ENCODE measurements at places on chromosomes 7 and 10.

DNA sequence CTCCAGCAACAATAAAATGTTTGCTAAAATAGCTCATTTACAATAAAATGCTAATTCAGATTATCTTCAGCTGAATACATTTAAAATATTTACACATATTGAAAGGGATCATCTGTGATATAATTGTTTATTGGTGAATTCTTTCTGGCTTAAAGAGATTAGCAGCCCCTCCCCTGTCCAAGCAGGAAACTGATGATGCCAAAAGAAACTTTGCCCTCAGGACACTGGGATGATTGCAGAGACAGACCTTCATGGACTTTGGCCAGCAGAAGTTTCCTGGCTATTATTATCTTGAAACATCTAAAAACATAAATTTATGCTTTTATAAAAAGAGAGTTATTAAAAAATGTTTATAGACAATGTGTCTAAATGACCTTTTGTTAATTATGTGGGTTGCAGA is 764.9 kb upstream of the MBL2 start:
- no peaks in the 10 kb centered on the region for H3K27me3 ChIP-seq
- no peak overlapping the region for H3K4me3 ChIP-seq
- no peak overlapping the region for H3K27ac ChIP-seq
- H3K36me3 ChIP-seq = no peaks in the 10 kb centered on the region
- no peak for DNase-seq

DNA sequence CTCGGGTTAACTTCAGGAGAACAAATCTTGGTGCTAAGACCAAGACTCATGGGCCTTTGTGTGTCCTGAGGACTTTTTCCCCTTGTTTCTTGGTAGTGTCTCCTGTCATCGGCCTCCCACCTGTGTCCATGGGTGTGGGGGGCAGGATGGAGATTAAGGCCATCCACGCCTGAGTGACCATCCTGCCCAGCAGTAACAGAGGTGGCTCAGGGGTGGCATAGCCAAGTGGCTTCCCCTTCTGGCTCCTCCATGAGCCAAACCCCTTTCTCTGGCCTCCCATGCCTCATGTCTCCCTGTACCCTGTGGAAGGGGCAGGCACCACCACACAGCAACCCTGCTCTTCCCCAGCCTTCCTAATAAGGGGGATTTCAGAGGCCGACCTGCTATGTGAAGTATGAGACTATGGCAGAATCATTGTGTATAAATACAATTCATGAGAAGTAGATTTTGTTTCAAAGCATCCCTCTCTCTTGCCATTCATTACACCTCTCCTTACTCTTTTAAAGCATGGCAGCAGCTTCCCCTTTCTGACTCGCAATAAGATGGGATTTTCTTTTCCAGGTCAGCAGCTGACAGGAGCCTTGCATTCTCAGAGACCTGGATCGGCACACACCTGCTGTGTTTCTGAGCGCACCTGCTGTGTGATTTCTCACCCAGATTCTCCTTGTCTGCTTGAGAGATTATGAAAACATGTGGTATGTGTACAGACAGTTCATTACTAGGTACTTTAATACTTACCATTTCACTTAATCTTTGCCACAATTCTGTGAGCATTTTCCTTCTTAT is 102.5 kb downstream of the XPNPEP1 start:
- no peak for DNase-seq
- no peaks in the 10 kb centered on the region for H3K36me3 ChIP-seq
- peaks cover 13% of the 10 kb centered on the region for H3K27me3 ChIP-seq
- no peaks in the 10 kb centered on the region for H3K4me1 ChIP-seq
- H3K27ac ChIP-seq = no peak overlapping the region

DNA sequence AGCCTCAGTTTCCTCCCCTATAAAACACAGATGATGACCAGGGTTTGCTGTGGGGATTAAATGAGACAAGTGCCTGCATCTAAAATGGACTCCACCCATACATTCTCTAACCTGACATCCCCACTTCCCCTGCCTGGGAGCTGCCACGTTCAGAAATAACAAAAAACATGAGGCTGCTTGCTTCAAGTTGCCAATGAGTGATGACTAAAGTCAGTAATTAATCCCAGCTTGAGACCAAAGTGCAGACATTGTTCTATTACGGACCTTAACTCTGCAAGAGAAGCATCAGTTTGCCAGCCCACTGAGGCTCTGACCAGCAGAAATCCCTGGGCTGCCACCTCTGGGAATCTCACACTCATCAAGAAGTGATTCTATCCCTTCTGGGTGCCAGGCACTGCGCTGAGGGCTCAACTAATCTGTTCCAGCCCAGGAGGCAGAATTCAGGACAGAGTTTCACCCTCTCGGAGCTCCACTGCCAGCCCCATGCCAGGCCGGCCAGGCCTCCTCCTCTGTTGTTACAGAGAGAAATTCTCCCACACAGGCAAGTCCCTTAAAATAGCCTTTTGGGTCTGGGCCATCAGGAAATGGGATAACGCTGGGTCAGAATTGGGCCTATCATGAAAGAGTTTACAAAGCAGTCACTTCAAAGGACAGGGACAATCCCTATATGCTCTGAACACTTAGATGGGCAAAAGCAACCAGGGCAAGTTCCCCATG is 11.4 kb downstream of the SH3PXD2A start:
- DNase-seq = no peak
- no peaks in the 10 kb centered on the region for H3K27me3 ChIP-seq
- H3K4me1 ChIP-seq = peaks cover 20% of the 10 kb centered on the region

- no peak overlapping the region for H3K4me3 ChIP-seq
- H3K4me1 ChIP-seq = no peaks in the 10 kb centered on the region
- no peaks in the 10 kb centered on the region for H3K36me3 ChIP-seq
Measured at GRCh38 chr7:39727231-39728012, 104.0 kb downstream of the RALA start.

GRCh38 chr10:11878776-11879175 is 55.6 kb downstream of the PROSER2 start:
- no peaks in the 10 kb centered on the region for H3K27me3 ChIP-seq
- no peak overlapping the region for H3K4me3 ChIP-seq
- H3K36me3 ChIP-seq = no peaks in the 10 kb centered on the region
- H3K27ac ChIP-seq = peak overlapping the region; percentile 70
- H3K4me1 ChIP-seq = peaks cover 56% of the 10 kb centered on the region

DNA sequence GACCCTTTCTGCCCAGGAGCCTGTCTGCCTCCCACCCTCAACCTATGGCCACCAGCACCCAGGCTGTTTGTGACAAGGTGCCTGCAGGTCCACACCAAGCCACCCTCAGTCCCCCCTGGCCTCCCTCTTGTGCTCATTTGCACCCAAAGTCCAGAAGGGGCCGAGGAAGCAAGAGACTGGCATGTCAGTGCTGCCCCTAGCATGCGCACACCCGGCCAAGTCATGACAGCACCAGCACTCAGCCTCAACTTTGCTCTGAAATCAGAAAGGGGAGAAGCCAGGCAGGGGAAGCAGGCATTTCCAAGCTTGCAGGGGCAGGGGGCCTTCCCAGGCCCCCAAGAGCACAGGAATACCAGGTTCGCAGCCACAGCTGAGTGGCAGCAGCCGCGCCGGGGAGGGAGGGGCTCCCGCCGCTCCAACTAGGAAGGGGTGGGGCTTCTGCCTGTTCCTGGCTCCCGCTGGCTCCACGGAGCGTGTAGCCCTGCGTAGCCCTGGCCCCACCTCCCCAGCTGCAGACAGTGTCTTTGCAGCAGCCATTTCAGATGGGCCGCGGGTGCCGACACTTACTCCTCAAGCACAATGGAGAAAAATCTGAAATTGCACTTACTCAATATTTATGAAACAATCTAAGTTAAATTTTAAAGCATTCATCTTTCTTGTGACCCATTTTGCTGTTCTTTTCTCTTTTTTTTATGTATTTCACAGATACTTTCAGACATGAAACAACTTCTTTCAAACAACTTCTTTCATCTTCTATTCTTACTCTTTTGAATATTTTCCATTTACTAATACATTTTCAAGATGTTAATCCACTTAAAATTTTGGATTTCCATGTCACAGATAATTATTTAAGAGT is 54.9 kb upstream of the ABCB5 start:
- DNase-seq = no peak
- H3K27ac ChIP-seq = no peak overlapping the region
- no peak overlapping the region for H3K4me3 ChIP-seq
- H3K36me3 ChIP-seq = no peaks in the 10 kb centered on the region
- peaks cover 11% of the 10 kb centered on the region for H3K4me1 ChIP-seq

GRCh38 chr10:110009736-110010475 is 2.1 kb downstream of the ADD3 start:
- peak overlapping the region; percentile 89 for H3K27ac ChIP-seq
- H3K27me3 ChIP-seq = no peaks in the 10 kb centered on the region
- DNase-seq = no peak

Measured in mesothelial cell of epicardium (in vitro differentiated cells).